ENCODE measurements at places on chromosomes 3 and 15.

GRCh38 chr3:148748283-148748682, 50.6 kb downstream of the AGTR1 start:
- no peak for DNase-seq

DNA sequence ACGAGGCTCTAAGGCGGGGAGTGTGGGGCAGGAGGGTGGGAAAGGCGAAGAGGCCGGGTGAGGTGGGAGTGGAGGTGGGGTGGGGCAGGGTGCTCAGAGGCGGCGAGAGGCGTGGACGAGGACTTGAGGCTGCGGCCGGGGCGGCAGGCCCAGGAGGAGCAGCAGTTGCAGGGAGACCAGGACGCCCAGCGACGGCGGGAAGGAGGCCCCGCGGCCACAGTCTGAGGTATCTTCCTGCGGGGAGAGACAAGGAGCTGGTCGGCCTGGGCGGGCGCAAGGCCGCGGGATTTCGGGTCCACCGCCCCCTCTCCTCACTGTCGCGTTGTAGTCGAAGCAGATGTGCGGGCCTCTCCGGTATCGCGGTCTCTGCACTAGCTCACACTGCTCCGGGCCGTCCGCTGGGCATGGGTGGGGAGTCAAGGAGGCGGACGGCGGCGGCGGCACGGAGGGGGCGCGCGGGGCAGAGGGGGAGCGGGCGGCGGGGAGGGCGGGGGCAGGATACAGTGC, 5.3 kb upstream of the TMEM115 start:
- no peak for DNase-seq

GRCh38 chr3:29486917-29487316, 206.0 kb downstream of the RBMS3 start:
- no peak for DNase-seq

GRCh38 chr3:177611752-177612334, 414.6 kb upstream of the TBL1XR1 start:
- no peak for DNase-seq

- DNase-seq: no peak
Observed at GRCh38 chr3:43270078-43270477, 16.3 kb upstream of the SNRK start.

DNA sequence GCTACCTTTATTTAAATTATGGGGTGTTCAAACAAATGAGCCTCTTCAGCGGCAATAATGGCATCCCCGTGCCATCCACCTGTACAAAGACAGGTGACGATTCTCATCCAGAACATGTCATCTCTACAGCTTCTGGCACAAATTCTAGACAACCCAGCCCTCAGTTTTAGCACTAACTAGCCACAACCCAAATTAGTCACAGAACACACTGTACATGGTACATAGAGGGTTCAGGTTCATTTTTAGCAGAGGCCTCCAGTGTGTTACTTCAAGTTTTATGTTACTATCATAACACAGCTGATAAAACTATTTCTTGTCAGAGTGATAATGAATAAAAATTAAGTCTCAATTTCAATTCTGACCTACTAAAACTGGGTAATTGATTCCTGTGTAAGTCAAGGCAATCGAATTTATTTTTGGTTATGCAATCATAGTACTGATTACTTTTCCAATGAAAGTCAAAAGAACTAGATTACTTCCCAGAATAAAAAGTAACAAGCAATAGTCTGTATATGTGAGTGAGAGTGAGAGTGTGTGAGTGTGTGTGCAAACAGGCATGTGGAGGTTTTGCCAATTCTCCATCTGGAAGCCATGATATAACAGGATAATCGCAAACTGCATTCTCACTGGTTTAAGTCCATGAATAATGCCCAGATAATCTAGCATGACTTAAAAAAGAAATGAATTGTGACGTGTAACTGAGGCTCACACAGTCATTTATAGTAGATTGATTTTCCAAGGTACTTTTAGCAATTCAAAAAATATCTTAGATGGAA, 37.4 kb downstream of the SHQ1 start:
- no peak for DNase-seq

GRCh38 chr15:27723821-27724220, 375.3 kb downstream of the OCA2 start:
- no peak for DNase-seq

GRCh38 chr3:90091549-90091948, 984.1 kb downstream of the EPHA3 start:
- no peak for DNase-seq

DNA sequence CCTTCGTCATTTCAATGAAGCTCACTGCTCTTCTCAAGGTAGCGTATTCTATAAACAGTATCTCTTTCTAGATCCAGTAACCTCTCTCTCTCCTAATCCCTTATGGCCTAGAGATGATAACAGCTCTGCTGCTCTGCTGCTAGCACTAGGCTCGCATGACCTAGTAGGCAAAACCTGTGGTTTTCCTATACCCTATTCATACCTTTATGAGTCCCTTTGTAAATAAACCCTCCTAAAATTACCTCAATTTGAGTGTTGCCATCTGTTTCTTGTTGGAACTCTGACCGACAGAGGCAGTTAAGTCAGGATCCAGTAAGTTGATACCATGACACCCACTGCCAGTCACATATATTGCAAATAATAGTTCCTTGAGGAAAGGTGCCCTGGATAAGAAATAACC, 7.3 kb downstream of the CCDC14 start:
- peak; percentile 89 for DNase-seq

DNA sequence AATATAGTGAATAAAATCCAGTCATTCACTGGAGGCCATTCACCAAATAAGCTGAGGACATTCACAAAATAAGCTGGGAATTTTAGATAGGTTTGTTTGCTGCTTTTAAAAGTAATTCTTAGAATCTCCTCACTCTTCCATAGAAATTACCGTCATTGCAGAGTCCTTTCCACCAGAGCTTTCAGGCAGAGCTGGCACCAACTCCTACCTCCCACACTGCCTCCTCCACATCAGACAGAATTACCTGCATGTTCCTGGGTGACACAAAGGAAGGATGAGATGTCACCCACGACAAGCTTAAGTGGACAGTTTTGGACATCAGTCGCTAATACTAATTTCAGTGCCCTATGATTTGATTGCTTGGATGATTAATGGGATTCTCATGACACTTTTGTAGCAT, 1113.2 kb downstream of the IGSF11 start:
- DNase-seq: no peak

- DNase-seq: no peak
Observed at GRCh38 chr15:98581715-98582114, 66.6 kb upstream of the IGF1R start.

DNA sequence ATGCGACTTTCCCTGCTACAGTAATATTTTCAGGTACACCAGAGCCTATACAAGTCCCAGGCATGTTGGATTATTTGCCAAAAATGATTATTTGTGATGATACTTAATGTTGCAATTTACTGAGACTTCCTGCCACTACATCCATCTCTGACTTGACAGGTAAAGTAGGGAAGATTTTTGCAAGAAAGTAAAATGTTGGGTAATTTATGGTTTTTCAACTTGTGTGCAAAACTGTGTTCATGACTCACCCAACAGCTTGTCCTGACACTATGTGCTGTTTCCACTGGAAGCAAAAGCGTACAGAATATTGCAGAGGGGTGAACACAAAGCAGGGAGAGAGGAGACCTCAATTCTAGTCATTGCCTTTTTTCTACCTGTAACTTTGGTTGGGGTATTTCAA, 5.4 kb upstream of the CRBN start:
- no peak for DNase-seq

DNA sequence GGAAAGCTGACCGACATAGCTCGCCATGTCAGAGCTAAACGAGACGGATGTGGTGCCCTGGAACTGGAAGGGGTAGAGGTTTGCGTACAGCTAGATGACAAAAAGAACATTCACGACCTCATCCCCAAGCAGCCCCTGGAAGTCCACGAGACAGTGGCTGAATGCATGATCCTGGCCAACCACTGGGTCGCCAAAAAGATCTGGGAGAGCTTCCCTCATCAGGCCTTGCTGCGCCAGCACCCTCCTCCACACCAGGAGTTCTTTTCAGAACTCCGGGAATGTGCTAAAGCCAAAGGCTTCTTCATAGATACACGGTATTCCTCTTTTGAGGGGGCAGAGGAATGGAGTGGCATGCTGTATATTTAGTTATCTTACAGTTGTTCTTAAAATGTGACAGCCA, 30.4 kb downstream of the TIPIN start:
- DNase-seq: no peak

DNA sequence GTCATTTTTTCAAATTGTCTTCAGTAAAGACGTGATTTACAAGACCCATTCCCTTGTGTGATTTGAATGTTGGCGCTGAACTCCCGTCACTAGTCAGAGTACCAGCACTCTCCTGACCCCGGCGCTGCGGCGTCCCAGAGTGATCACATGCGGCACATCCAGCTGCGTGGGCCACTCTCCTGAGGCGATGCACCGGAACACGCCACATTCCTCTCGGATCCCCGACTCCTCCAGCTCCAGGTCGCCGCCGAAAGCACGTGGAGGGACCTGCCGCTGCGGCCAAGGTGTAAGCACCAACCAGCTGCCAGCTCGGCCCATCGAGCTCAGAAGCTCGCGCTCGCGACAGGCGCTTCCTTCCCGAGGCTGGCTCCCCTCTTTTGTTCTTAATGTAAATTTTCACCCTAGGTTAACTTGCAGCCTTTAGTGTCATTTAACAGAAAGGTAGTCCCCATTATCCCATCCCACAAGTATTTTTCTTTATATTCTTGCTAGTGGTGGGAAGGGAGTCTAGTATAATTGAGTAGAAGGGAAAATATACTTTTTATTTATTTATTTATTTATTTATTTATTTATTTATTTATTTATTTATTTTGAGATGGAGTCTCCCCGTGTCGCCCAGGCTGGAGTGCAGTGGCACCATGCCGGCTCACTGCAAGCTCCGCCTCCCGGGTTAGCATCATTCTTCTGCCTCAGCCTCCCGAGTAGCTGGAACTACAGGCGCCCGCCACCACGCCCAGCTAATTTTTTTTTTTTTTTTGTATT, 61.7 kb upstream of the VGLL3 start:
- DNase-seq: no peak

- DNase-seq: no peak
Observed at GRCh38 chr15:95972041-95972553, 358.4 kb upstream of the NR2F2 start.

- no peak for DNase-seq
Observed at GRCh38 chr3:133274477-133274876, 125.4 kb upstream of the BFSP2 start.

GRCh38 chr3:40576396-40576795, 51.6 kb downstream of the ZNF621 start:
- no peak for DNase-seq

- DNase-seq: no peak
Observed at GRCh38 chr15:100318880-100319279, 22.9 kb downstream of the ADAMTS17 start.

DNA sequence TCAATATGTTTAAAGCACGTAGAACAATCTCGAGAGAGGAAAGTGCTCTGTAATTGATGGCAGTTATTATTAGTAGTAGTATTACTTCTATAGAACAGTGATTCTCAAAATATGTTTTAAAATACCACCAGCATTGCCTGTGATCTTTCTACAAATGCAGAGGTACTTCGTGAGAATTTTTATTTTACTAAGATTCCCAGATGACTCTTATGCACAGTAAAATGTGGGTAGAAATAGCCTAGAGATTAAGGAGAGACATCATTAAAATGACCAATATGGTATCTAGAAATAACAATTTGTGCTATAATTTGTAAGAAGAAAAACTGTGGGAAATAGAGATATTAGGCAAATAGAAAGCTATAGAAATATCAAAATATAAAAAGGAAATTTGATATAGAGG, 157.9 kb downstream of the SUCNR1 start:
- DNase-seq: no peak

DNA sequence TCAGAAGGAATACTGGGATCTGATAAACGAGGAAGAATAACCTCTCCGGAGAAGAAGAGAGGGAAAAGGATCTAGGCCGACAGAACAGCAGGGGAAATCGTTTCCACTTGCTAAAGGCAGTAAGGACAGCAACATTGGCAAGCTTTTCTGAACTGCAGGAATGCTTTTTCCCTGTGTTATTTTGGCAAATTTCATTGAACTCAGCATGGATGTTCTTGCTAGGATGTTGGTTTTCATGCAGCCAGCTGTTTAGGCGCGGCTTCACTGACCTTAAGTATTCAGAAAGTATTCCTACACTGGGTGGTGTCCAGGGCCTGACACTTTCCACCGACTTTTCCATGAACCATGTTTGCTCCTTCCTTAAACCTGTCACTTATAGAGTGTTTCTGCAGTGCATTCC, 489.7 kb downstream of the CNTN3 start:
- no peak for DNase-seq

GRCh38 chr3:126557415-126557745, 1.4 kb downstream of the C3orf22 start:
- DNase-seq: no peak

GRCh38 chr3:31065765-31066164, 171.3 kb upstream of the GADL1 start:
- DNase-seq: no peak

DNA sequence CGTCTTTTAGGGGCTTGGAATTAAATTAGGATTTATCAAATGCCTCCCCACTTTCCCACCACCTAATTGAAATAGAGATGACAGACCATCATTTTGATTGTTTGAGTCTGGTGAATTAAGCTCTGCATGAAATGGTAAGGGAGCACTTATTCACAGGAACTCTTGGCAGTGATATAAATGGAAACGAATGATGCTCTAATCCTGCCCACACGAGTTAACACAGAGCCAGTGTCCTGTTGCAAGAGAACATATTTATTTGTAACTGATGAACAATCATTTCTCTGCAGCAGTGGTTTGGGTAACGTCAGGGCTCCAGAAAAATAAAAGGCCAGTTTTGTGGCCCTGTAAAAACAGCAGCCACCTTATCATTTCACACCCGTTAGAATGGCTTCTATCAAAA, 163.3 kb downstream of the FEZF2 start:
- DNase-seq: no peak

GRCh38 chr15:70029297-70029701, 68.4 kb downstream of the TLE3 start:
- DNase-seq: no peak

DNA sequence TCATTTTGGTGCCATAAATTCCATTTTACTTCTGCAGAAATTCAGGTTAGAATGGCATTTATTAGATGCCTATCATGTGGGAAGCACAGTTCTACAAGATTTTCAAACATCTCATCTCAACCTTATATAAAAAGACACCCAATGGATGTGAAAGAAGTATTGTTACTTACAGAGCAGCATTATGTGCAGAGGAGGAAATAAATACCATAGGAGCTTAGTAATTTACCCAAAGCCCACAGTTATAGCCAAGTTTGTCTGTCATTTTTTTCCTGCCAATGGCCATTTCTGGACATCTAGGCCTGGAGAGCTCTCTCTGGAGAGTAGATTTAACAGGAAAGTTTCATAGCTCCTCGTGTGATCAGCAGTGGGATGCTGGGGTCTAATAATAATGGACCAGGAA, 659.4 kb upstream of the NAALADL2 start:
- DNase-seq: no peak

GRCh38 chr3:189635339-189635738, 4.2 kb downstream of the TP63 start:
- DNase-seq: no peak

- DNase-seq: no peak
Observed at GRCh38 chr15:92226020-92226612, 167.6 kb upstream of the ST8SIA2 start.

GRCh38 chr3:73516631-73517030, 108.1 kb downstream of the PDZRN3 start:
- DNase-seq: no peak
